ENCODE measurements at places on chromosomes 13 and 19.
A peak's percentile ranks its signal among the peaks of the same experiment; 100 is the strongest.

DNA sequence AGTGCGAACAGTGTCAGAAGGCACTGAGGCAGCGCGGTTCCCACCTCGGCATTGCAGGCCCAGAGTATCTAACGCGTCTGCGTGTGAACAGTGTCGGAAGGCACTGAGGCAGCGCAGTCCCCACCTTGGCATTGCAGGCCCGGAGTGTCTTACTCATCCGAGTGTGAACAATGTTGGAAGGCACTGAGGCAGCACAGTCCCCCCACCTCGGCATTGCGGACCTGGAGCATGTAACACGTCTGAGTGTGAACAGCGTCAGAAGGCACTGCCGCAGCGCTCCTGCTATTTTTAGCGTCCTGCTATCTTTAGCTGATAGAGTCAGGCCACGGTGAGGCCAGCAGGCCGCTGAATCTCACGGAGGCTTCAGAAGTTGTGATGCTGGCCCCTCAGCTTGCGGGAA lies 39.6 kb downstream of the ATP11A start:
- no peak for DNase-seq

- no peak for DNase-seq
Observed at GRCh38 chr13:20431080-20431479, 94.6 kb downstream of the CRYL1 start.

DNA sequence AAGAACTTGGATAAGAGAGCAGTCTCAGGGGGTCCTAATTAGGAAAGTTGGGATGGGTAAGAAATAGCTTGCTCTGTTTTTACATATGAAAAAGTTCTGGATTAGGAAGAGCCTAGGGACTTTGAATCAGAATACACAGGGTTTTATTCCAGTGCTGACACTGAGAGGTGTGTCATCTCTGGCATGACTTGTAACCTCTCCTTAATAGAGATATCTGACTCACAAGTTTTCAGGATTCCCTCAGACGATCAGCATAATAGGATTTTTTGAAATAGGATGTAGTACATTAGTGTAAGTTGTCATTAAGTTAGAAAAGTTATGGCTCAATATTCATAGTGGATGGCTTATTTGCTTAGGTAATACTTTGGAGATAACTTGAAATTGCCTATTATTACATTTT lies 555.2 kb upstream of the MIR17HG start:
- no peak for DNase-seq

DNA sequence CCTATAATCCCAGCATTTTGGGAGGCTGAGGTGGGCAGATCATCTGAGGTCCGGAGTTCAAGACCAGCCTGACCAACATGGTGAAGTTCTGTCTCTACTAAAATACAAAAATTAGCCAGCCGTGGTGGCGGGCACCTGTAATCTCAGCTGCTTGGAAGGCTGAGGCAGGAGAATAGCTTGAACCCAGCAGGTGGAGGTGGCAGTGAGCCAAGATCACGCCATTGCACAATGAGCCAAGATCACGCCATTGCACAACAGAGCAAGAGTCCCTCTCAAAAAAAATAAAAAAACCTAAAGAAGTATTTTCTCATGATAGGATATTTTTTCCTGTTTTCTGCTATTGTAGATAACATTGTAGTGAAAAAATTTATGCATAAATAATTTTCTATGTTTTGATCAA lies 13.3 kb downstream of the IFT88 start:
- DNase-seq = no peak

DNA sequence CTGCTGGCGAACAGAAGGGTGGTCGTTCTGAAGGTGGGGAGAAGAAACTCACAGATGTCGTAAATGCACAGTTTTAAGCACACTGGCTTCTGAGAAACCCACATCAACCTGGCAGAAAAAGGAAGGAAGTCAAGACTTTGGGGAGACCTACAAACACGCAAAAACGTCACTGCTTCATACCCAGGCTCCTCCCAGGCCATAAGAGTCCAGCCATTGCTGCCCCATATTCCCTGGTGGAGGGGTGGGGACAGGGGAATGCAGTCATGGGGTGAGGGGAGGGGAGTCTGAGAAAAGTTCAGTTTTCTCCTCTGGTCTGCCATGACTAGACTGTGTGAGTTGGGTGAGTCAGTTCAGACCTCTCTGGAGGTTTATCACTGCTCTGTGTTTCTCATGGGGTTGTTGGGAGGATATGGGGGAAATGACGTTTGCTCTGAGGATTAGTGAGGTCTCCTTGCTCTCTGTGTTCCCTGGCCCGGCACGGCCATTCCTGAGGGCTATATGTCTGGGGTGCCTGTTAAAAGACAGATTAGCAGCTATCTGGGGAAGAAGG lies 139.0 kb downstream of the FLT1 start:
- peak; percentile 52 for DNase-seq

- DNase-seq = no peak
Observed at GRCh38 chr13:33051632-33052031, 35.4 kb downstream of the KL start.

DNA sequence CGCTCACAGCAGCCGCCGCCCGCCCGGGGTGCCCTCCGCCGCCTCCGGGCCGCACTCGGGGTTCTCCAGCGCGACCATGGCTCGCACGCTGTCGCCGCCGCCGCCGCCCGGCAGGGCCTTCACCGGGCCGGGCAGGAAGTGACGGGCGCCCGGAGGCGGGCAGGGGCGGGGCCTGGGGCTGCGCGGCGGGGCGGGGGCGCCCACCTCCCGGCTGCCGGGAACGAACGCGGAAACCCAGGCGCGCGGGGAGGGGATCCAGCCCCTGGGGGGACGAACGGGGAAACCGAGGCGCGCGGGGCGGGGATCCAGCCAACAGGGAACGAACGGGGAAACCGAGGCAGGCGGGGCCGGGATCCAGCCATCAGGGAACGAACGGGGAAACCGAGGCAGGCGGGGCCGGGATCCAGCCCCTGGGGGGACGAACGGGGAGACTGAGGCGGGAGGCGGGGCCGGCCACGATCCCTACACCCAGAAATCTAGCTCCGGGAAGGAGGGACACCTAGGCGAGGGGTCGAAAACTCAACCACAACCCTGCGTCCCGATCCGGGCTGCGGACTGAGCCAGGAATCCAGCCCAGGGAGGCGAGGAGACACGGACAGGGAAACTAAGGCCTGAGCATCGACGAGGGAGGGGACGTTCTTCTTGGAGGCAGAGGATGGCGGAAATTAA lies at the start of gene R3HDM4:
R3HDM4 (minus strand) TSS at position 140 of the 669 bp plus-strand sequence; CDS start at position 78, 62 bp downstream.
- DNase-seq = peak; percentile 92

GRCh38 chr13:24151864-24152263 lies 8.7 kb upstream of the SPATA13 start:
- DNase-seq = no peak

DNA sequence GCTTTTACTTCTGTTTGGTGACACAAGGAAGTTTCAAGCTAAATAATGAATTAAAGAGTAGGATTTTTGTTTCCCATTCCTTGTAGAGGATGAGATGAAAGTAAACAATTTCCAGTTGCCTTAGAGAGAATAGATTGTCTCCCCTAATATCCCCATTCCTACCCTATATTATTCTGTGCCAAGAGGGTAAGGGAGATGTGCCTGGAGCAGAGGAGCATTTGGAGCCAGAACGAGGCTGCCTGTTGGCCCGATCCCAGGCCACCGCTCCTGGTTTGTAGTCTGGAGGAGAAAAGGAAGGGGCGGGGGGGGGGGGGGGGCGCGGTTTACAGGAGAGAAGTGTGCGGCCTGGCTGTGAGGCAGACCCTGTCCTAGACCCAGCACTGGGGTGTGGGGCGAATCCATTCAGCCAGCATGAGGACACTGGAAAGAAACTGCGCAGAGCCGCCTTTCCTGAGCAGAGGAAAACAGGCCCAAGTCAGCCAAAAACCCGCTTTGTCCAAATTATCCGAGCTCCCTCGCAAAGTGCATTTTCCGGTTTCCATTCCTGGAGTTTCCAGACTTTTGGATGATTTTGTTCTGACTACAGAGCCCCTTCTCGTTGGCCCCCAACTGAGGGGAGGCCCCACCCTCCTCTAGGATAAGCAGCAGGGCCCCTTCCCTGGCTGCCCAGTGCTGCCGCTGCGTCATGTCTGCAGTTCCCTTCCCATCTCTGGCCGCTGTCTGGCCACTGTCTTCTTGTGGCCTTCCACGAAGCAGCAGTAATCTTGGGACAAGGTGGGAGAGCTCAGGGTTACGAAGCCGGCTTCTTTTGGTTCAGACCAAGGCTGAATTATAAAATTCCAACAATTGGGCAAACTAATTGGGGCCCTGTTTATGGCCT lies 23.0 kb downstream of the NFIX start:
- no peak for DNase-seq

- no peak for DNase-seq
Observed at GRCh38 chr13:80072231-80072630, 268.7 kb downstream of the SPRY2 start.

DNA sequence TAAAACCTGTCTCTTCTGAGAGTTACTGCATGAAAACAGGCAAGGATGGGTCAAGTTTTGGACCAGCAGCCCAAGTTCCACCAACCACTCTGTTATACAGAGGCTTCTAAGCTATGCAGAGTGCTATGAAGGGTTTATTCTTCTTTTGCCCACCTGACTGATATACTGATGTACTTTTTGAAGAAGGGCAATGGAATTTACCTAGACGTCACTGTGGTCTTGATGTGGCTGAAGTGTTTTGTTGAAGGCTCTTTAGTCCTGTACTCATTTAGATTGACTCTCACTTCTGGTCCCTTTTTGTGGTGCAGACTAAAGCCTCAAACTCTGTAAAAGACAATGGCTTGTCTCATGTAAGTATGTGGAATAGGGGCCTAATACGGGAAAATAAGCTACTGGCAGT lies 92.0 kb downstream of the DGKH start:
- no peak for DNase-seq

GRCh38 chr19:11378319-11379189 lies 4.1 kb downstream of the SWSAP1 start:
- peak; percentile 48 for DNase-seq
